ENCODE measurements at places on chromosomes 5 and 9. TPM values are rescaled to one million over a fixed set of nuclear protein-coding genes. Genes with fewer than 3 reads are reported as not detected.

DNA sequence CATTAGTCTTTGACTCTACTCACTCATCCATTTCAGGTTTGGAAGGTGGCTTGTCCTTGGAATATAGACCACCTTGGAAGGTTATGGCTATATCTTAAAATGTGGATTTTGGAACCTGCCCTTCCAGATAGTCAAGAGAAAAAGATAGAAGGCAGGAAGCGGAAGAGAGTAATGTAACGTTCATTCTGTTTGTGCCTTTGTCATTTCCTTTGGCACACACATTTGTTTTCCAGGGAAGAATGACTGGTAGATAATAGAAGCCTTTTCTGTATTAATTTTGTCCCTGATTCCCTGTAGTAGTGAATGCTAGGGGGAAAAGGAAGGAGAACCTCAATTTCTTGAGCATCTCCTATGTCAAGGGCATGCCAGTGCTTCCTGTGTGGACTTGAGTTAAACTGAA, 54.7 kb downstream of the PPIC start:
- DNase-seq = no peak

FOXI1 gene
- total RNA-seq = not detected

OTP gene
- not detected for total RNA-seq

- peak; percentile 68 for DNase-seq
These were observed 13.5 kb upstream of the ANKRD18B start for GRCh38 chr9:33510262-33511183.
